CMK (cell line): ENCODE measurements at places on chromosomes 3 and 15.

DNA sequence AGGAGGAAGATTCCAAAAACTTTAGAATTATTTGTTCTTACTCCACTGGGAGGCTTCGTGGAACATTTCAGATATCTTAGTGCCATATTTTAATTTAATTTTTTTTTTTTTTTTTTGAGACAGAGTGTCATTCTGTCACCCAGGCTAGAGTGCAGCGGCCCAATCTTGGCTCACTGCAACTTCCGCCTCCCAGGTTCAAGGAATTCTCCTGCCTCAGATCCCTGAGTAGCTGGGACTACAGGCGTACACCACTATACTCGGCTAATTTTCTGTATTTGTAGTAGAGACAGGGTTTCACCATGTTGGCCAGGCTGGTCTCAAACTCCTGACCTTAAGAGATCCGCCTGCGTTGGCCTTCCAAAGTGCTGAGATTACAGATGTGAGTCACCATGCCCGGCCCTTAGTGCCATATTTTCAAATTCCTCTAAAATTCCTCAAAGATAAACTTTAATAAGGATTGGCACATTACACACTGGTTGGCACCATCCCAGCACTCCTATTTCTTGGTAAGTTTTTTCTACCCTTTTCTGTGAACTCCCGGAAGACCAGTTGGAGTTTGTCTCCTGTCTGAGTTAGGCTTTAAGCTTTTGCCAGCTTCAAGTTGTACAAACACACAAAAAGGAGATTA is 693.7 kb downstream of the MCTP2 start:
- DNase-seq: no peak

GRCh38 chr3:186997473-186997939 is 67.2 kb downstream of the ST6GAL1 start:
- DNase-seq: no peak

DNA sequence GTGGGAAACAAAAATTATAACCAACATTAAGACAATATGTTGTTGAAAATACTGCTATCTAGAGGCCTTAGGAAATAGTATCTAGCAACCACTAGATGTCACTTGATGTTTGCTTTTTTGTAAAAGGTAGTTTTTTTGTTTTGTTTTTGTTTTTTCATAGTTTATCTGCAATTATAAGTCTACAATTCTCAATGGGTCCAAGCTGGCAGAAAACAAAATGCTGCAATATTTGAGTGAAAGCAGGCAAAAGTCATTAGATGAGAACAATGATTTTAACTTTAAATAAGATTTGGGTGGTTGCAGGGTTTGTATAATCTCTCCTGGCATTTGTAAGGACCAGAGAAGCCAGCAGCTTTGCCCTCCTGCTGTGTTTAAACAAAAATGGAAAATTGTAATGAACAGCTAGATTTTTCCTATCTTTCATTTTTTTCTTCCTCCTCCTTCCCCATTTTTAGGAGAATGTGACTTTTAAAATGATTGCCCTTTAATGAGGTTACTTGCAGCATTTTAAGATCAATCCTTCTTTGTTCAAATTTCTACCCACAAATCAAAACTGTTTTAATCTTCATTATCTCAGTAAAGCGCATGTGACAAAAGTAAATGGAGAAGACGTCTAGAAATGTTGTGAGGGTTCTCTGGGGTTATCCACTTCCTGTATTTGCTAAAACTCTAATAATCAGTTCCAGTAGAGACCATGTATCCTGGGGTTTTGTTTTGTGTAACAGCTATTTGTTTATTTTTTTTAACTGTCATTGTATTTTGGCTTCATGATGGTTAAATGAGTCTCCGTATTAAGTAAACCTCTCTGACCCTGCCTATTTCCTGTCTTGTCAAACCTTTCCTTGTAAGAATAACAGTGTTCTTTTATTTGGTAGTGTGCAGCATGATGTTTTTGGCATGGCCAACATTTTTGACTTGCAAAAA is 27.3 kb downstream of the DUT start:
- no peak for DNase-seq

DNA sequence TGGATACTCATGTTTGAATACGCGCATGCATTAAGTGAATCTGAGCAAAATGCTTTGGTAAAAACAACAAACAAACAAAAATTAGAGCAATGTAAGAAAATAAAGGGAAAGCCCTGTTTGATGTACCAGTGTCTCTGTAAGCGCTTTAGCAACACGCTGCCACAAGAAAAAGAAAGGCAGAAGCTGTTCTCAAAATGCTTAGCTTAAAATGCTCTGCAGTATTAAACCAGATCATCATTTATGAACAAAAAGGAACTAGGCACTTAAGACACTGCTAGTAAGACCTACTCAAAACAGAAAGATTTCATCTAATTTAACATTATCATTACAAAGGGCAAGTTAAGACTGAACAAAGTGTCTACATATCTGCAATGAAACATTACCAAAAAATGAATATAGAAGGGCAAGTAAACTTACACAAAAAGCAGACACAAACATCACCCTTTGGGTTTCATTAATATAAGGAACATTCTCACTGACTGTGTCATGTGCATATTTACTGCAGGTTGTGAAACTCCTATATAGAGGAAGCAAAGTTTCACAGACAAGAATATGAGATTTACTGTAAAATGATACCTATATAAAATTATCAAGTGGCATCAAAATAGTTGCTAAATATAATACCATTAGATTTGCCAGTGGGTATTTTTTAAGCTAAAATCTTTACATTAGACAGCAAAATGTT is 102.1 kb downstream of the FBXL22 start:
- DNase-seq: no peak

DNA sequence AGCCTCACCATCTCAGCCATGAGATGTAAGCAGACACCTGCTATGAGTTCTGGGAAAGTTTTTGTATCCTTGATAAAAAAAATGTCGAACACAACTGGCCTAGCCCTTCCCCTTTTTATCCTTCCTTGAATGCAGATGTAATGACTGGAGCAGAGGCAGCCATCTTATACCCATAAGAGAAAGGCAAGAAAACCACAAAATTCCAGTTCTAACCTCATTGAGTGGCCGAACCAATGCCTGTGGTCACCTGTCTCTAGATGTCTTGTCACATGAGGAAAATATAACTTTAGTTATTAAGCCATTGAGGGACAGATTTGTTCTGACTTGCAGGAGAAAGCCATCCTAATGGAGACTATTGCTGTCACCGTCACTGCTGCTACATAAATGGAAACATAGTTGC is 80.4 kb upstream of the SLC6A6 start:
- no peak for DNase-seq

GRCh38 chr15:27530994-27531393 is 560.0 kb downstream of the GABRG3 start:
- no peak for DNase-seq

DNA sequence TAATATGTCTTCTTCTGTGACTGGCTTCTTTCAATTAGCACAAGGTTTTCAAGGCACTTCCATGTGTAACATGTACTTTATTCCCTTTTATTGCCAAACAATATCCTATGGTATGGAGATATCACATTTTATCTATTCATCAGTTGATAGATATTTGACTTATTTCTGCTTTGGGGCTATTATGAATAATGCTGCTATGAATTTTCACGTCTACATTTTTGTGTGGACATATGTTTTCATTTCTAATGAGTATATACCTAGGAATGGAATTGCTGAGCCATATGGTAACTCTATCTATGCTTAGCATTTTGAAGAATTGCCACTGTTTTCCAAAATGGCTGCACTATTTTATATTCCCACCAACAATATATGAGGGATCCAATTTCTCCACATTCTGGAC is 3.6 kb upstream of the AGTR1 start:
- no peak for DNase-seq

DNA sequence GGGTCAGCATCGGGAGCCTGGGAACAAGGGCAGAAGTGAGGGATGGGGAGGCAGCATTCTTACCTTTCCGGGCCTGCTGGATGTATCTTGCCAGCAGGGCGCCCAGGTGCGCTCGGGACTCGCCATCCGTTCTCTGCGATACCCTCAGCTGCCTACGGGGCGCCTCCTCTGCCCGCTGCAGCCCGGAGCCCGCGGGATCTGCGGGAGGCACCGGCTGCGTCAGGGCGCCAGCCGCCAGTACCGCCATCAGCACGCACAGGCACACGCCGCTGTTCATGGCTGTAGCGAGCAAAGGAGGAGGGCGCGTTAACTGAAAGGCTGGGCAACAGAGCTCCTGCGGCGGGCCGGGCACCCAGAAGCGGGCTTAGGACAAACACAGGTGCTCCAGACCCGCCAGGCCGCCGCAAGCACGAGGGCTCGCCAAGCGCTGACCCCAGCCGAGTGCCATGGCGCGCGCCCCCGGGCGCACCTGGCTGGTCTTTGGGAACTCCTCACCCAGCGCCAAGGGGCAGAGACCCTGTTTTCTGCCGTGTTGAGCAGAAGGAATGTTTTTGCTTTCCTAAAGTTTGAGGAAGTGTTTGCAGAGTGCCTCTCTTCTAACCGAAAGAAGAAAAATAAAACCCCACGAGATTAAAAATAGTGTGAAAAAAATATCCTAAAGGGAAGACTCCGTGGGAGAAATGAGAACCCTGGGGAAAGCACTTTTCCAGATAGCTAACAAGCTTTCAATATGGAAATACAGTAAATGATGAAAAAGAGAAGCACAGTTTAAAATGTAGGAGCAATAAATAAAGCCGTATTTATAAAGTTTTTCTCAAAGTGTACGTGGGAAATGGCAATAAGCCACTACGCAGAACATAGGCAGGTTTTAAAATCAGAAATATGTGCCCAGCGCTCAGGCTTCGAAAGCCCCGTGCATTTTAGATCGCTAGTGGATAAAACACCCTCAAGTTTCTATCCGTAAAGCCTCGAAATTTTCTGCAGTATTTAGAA is 2.3 kb downstream of the CCK start:
- no peak for DNase-seq

- DNase-seq: peak; percentile 81
These were observed 10.7 kb downstream of the CEP63 start for GRCh38 chr3:134496471-134497071.

DNA sequence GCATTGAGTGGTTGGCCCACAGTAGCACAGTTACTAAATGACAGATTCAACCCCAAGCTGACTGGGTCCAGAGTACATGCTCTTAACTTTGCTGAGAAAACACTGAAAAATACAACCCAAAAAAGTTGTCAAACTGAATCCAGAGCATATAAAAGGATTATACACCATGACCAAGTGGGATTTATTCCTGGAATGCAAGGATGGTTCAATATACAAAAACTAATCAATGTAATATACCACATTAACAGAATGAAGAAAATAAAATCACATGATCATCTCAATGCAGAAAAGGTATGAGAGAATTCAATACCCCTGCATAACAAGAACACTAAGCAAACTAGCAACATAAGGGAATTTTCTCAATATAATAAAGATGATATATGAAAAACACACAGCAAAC is 98.5 kb downstream of the STAG1 start:
- no peak for DNase-seq

DNA sequence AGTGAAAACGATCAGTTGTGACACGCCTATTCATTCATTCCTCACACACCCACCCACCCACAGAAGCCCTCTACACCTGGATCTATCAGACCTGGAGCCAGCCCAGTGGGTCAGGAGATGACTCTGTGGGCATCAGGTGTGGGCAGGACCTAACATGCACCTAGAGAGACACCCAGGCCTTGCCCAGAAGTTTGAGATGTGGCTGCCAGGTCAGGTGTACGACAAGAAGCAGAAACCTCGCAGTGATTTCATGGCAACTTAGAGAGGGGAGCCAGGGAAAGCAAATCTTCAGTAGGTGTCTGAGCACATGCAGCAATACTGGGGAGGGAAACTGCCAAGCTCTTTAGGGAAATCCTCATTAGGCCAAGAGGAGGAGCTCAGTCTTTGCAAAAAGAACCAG is 264.7 kb upstream of the ROPN1 start:
- DNase-seq: no peak

- DNase-seq: no peak
These were observed 83.4 kb upstream of the POU1F1 start for GRCh38 chr3:87359826-87360225.
